ENCODE measurements at places on chromosomes 11 and 22.

- DNase-seq, result no peak
Observed at GRCh38 chr11:92861634-92862033, 107.8 kb upstream of the MTNR1B start.

DNA sequence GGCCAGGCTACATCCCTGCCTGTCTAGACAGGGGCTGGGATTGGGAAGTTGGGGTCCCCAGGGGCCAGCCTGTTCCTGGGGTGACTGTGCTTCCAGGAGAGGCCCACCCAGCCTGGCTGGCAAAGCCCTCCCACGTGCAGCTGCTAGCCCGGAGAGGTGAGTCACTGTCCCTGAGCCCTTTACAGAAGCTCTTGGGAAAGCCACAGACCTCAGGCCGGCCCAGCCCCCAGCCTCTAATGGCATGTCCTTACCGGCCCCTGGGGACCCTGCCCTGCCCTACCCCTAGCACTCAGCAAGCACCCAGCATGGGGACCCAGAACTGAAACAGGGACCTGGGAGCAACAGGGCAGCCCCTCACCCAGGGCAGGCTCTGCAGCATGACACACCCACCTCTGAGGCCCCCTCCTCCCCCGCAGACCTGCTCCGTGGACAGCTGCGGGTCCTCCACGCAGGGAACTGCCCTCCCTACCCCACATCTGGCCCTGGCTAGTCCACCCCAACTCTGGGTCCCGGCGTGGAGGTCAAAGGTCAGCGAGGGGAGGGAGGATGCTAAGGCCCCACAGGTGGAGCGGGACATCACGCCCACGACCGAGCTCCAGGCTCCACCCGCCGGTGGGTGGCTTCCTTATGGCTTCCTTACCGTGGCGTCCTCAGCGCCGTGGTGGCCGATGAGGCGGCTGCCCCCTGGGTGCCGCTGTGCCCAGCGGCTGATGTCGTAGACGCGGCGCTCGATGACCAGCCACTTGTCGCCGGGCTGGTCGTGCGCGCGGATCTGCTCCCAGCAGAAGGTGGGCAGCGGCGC, 615 bp downstream of the FADS3 start:
- DNase-seq, result no peak

DNA sequence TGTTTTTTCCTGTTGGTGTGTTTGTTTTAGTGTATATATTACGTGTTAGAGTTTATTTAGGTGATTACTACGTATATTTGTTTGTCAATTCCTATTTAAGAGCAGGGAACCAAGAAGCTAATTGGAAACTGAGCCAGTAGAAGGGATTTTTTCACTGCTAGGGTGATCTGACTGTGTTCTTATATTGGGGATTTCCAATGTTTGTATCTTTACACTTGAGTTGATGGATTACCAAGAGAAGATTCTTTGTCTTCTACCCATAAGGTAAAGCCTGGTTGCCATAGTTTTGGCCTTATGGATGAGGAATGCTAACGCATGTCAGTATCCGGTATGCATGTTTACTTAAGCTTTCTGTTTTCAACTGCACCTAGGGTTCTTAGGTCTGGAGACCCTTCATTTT, 35.6 kb downstream of the SIK2 start:
- DNase-seq, result no peak

- DNase-seq, result no peak
Observed at GRCh38 chr22:47142427-47143046, 380.1 kb downstream of the TBC1D22A start.

DNA sequence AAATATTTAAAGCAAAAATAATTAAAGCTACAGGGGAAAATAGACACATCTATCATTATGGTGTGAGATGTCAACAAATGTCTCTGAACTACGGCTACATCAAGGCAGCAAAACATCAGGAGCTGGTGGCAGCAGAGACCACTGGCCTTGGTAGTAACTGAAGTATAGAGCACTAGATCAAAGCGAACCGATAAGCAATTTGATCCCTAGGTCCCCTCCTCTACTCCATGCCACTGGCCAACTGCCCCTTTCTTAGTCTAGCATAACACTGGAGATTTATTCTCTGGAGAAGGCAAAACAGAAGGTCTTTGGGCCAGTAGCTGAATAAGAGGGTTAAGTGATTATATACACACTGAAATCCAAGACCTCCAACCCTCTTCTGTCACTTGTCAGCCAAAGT, 13.6 kb upstream of the RAB3IL1 start:
- DNase-seq, result no peak

- DNase-seq, result no peak
Observed at GRCh38 chr22:32692371-32692770, 109.1 kb upstream of the TIMP3 start.

- DNase-seq, result no peak
Observed at GRCh38 chr11:101466352-101466751, 117.5 kb downstream of the TRPC6 start.

DNA sequence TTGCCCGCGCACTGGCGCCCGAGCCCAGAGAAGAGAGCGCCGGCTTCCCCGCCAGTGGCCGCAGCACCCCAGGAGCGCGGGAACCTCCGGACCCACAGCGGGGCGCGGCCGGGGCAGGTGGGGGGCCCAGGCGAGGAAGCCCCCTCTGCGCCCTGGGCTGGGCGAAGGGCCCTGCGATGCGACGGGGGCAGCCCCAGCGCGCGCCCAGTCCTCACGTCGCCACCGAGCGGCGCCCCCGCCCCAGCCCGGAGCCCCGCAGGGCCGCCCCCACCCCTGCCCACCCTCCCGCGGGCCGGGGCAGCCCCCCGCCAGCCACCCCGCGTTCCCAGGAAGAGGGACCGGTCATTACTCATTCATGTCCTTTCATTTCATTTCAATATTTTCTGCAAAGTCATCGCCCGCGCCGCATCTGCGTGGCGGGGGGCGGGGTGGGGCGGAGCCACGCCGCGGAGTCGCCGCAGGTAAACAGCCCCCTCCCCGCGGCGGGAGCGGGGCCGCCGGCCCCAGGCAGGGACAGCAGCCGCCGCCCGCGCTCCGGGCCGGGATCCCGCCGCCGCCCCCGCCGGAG, 673 bp upstream of the PANX2 start:
- DNase-seq, result no peak

DNA sequence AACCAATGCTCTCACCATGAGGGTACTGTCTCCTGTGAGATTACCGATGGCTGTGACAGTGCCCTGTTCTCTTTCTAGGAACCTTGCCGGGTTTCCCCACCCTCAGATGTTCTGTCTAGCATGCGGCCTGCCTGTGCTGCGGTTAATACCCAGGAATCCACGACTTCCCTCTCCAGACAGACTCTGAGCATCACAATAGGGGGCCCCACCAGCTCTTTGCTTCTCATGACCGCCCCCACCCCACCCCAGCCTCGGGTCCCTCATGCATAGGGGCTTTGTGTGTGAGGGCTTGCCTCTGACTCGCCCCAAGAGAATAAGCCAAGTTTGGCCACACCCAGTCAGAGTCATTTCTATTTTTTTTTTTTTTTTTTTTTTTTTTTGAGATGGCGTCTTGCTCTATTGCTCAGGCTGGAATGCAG, 10.3 kb downstream of the PARVG start:
- no peak for DNase-seq

- DNase-seq, result no peak
Observed at GRCh38 chr11:120146413-120147093, 8.6 kb upstream of the TRIM29 start.

GRCh38 chr11:92623055-92623454, 346.4 kb upstream of the MTNR1B start:
- DNase-seq, result no peak

- no peak for DNase-seq
Observed at GRCh38 chr11:61494381-61494961, 14.1 kb upstream of the LRRC10B start.
